HFFc6 (cell line): ENCODE measurements at places on chromosomes 13 and 19. TPM values are rescaled to one million over a fixed set of nuclear protein-coding genes. Genes with fewer than 3 reads are reported as not detected.
A peak's percentile ranks its signal among the peaks of the same experiment; 100 is the strongest.

- H3K27ac ChIP-seq, result peak overlapping the region; percentile 17; the same call in 1 of the 2 replicates
- H3K4me1 ChIP-seq, result peaks cover 22% of the 10 kb centered on the region
- H3K4me3 ChIP-seq, result no peak overlapping the region
- H3K36me3 ChIP-seq, result peaks cover 40% of the 10 kb centered on the region
- no peak for DNase-seq
- no peaks in the 10 kb centered on the region for H3K27me3 ChIP-seq
These were observed 21.6 kb downstream of the SAE1 start for GRCh38 chr19:47152205-47152604.

KCNC3 gene
- not detected in 3 replicates for total RNA-seq

- peaks cover 3% of the 10 kb centered on the region; the same call in 1 of the 2 replicates for H3K27me3 ChIP-seq
- H3K4me1 ChIP-seq, result no peaks in the 10 kb centered on the region
- H3K4me3 ChIP-seq, result no peak overlapping the region
- no peak overlapping the region for H3K27ac ChIP-seq
- H3K36me3 ChIP-seq, result no peaks in the 10 kb centered on the region; the same call in 1 of the 2 replicates
- DNase-seq, result no peak
These were observed 717.9 kb downstream of the UQCRFS1 start for GRCh38 chr19:28495046-28495445.

LRRC4B gene
- 0.07 to 0.09 TPM in 2 of 3 replicates, not detected in the other for total RNA-seq

GRCh38 chr19:6801485-6802086 is 29.1 kb downstream of the VAV1 start:
- DNase-seq, result no peak
- H3K4me1 ChIP-seq, result peaks cover 20% of the 10 kb centered on the region
- peaks cover 11% of the 10 kb centered on the region for H3K27me3 ChIP-seq
- H3K36me3 ChIP-seq, result no peaks in the 10 kb centered on the region; the same call in 1 of the 2 replicates
- H3K27ac ChIP-seq, result no peak overlapping the region

SERPINE3 gene
- total RNA-seq, result not detected in 3 replicates

DNA sequence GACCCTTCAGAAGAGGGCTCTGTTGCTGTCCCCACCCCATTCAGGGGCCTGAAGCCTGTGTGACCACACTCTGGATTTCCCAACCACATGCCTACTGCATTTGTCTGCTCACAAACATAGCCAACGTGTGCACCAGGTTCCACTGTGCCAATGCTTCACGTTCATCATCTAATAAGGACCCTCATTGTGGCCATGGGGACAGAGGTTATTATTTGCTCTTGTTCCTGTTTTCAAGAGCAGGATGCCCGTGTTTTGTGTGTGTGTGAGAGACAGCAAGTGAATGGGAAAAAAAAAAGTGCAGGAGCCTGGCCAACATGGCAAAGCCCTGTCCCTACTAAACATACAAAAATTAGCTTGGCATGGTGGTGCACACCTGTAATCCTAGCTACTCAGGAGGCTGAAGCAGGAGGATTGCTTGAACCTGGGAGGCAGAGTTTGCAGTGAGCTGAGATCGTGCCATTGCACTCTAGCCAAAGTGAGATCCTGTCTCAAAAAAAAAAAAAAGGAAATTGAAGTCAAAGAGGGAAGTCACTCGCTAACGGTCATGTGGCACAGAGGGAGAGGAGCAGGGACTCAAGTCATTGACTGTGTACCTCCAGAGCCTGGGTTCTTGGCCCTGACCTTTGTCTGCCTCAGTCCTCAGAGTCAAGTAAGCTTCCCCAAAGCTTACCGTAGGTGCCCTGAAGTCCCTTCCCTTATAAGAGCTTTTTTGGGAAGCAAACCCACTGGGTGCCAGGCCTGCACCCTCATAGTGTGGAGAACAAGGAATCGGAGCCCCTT is 6.9 kb downstream of the B3GNT8 start:
- peaks cover 16% of the 10 kb centered on the region for H3K36me3 ChIP-seq
- no peak for DNase-seq
- H3K4me1 ChIP-seq, result no peaks in the 10 kb centered on the region
- H3K27me3 ChIP-seq, result peaks cover 3% of the 10 kb centered on the region; the same call in 1 of the 2 replicates
- H3K27ac ChIP-seq, result no peak overlapping the region
- H3K4me3 ChIP-seq, result no peak overlapping the region

DNA sequence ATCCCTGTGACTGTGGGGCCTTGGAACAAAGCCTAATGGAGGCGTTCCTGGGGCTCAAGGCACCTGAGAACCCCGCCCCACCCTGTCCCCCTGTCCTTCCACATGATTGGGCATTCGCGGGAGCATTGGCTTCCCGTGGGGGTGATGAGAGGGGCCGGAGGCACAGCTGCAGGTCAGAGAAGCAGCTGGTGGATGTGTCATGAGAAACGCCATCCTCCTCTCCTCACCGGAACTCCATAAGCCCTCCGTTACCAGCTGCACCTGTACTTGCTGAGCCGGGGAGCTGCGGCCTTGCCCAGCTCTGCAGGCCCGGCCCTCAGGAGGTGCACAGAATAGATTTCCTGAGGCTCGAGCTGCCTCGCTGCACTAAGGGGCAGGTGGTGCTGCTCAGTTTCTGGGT is 42.0 kb downstream of the CAPN12 start:
- peaks cover 19% of the 10 kb centered on the region for H3K4me1 ChIP-seq
- DNase-seq, result no peak
- H3K27me3 ChIP-seq, result peaks cover 53% of the 10 kb centered on the region
- no peak overlapping the region for H3K27ac ChIP-seq

DNA sequence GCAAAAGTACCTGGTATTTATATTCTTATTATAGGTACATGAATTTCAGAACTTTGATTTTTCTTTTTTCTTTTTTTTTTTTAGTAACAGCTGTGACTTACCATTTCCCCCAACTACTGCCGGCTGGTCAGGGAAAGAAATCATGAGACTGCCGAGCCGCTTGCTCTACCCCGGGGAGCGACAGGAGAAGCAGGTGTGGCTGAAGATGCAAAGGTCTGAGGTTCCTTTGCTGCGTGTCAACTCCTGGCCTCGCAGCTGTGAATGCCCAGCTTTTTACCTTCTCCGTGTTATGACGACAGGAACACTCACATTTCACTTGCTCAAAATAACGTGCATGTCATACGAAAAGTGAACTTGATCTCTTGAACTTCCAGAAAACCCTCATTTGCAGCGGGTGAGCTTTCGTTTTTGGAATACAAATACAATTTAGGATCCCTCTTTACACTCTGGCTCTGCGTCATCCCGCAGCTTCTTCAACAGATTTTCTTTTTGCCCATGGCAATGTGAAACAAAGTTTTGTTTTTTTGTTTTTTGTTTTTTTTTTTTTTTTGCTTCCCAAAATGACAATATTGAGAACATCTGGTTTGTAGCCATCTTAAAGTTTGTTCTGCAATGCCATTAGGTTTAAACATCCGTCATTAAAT is 117.9 kb downstream of the EFNB2 start:
- no peak overlapping the region for H3K27ac ChIP-seq
- H3K27me3 ChIP-seq, result peaks cover 10% of the 10 kb centered on the region
- peaks cover 21% of the 10 kb centered on the region for H3K4me1 ChIP-seq
- no peak for DNase-seq
- H3K36me3 ChIP-seq, result no peaks in the 10 kb centered on the region
- peak overlapping the region; percentile 47; the same call in 1 of the 2 replicates for H3K4me3 ChIP-seq

F10 gene
- 10.3 to 22.0 TPM (median 16.9 TPM) in 3 replicates for total RNA-seq

DNA sequence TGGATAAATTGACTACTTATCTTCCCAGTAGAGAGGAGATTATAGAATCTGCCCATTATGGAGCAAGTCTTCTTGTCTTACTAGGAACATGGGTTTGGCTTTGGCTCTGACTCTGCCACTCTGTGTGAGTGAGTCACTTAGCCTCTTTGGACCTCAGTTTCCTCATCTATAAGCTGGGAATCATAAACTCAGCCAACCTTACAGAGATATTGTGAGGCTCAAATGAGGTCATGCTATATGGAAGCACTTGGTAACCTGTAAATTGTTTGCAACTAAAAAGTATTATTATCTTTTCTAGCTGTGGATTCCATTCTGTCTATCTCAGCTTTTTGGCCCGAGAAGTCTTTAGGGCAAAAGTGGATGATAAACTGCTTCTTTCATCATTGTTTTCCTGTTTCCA is 186.8 kb upstream of the TSC22D1 start:
- DNase-seq, result no peak
- H3K4me3 ChIP-seq, result no peak overlapping the region
- H3K27me3 ChIP-seq, result no peaks in the 10 kb centered on the region; the same call in 1 of the 2 replicates

- no peaks in the 10 kb centered on the region; the same call in 1 of the 2 replicates for H3K27me3 ChIP-seq
- H3K4me1 ChIP-seq, result no peaks in the 10 kb centered on the region
- no peak overlapping the region for H3K4me3 ChIP-seq
These were observed 221.8 kb downstream of the OXGR1 start for GRCh38 chr13:96772426-96772825.

ZNF793 gene
- total RNA-seq, result 0.64 to 4.0 TPM (median 3.5 TPM) in 3 replicates

DNA sequence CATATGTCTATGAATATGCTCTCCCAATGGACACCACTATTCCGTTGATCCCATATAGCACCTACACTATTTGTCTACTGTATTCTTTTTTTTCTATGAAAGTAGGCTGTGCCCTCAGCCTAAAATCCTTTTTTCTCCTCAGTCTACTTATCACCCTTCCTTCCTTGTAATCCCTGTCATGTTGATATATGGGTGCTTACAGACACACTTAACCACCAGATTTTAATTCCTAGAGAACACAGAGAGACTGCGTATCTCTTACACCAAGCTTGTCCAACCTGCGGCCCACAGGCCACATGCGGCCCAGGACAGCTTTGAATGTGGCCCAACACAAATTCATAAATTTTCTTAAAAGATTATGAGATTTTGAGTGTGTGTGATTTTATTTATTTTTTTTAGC is 101.1 kb downstream of the ZAR1L start:
- peaks cover 55% of the 10 kb centered on the region for H3K4me1 ChIP-seq
- H3K36me3 ChIP-seq, result peaks cover 19% of the 10 kb centered on the region

OR7D2 gene
- not detected in 3 replicates for total RNA-seq

ANKRD24 gene
- total RNA-seq, result 0.18 to 0.68 TPM (median 0.59 TPM) in 3 replicates

DNA sequence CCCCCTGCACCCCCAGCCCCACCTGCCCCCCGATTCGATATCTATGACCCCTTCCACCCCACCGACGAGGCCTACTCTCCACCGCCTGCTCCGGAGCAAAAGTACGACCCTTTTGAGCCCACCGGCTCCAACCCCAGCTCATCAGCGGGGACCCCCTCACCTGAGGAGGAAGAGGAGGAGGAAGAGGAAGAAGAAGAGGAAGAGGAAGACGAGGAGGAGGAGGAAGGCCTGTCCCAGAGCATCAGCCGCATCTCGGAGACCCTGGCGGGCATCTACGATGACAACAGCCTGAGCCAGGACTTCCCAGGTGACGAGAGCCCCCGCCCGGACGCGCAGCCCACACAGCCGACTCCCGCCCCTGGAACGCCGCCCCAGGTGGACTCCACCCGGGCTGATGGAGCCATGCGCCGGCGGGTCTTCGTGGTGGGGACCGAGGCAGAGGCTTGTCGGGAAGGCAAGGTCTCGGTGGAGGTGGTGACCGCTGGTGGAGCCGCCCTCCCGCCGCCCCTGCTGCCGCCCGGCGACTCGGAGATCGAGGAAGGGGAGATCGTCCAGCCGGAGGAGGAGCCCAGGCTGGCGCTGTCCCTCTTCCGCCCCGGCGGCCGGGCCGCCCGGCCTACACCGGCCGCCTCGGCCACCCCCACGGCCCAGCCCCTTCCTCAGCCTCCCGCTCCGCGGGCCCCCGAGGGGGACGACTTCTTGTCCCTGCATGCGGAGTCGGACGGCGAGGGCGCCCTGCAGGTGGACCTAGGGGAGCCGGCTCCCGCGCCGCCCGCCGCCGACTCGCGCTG is 9.2 kb downstream of the SCAF1 start:
- H3K27me3 ChIP-seq, result peaks cover 4% of the 10 kb centered on the region
- peaks cover 16% of the 10 kb centered on the region for H3K36me3 ChIP-seq
- H3K27ac ChIP-seq, result no peak overlapping the region
- no peaks in the 10 kb centered on the region for H3K4me1 ChIP-seq

NRTN gene
- total RNA-seq, result not detected in 2 replicates

RYR1 gene
- not detected in 3 replicates for total RNA-seq

DNA sequence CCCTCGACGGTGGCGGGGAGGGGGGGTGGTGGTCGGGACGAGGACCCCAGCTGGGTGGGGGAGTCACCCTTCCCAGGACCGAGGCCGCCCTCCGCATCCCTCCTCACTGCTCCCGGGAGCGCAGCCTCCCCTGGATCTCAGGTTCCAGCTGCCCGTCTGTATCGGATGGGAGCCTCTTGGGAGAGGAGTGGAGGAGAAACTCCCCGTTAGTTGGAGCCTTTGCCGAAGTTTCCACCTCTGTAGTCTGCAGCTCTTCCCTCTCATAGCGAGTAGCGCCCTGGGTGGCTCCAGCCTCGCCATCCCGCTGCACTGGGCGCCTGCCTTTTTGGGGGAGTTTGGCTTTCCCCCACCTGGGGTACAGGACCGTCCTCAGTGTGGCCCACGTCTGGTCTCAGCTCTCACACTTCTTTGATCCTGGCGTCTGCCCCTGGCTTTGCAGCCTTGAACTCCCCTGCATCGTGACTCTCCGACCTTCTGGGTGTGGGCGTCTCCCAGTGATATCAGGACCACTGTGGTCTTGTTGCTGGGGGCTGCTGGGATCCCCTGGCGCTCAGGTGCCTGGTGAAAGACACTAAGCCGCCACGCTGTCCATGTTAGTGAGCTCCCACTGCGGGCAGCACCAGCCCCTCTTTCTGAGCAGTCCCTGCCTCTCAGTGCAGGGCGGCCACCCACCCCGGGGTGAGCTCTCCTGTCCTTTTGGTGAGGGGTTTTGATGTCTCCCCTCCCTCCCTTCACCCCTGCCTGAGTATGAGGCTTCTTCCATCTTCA is 1.1 kb downstream of the CNOT3 start:
- peaks cover 50% of the 10 kb centered on the region for H3K4me1 ChIP-seq
- no peak for DNase-seq
- H3K36me3 ChIP-seq, result peaks cover 14% of the 10 kb centered on the region

DNA sequence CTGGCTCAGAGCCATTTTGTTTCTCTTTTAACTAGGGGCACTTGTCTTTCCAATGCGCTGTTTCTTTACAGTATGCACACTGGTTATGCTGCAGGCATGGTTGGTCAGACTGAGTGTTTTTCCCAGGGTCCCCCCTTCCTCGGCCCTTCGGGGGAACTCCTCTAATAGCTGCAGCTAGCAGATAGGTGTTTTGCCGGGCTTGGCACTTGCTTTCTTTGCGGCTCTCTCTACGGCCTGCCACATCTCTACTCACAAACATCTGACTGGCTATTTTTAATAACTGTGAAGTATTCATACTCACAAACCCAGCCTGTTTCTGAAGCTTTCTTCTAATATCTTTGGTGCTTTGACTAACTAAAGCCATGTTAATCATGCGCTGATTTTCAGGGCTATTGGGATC is 89.4 kb downstream of the SLC25A15 start:
- H3K27me3 ChIP-seq, result no peaks in the 10 kb centered on the region; the same call in 1 of the 2 replicates
- H3K27ac ChIP-seq, result no peak overlapping the region
- no peak overlapping the region for H3K4me3 ChIP-seq
- H3K4me1 ChIP-seq, result peaks cover under 1% of the 10 kb centered on the region; the same call in 1 of the 2 replicates
- no peak for DNase-seq

CTXN1 gene
- total RNA-seq, result 5.2 to 13.8 TPM (median 12.0 TPM) in 3 replicates

GRCh38 chr13:38496917-38497316 is 147.3 kb downstream of the UFM1 start:
- H3K36me3 ChIP-seq, result no peaks in the 10 kb centered on the region
- H3K27me3 ChIP-seq, result peaks cover 5% of the 10 kb centered on the region; the same call in 1 of the 2 replicates
- no peak overlapping the region for H3K27ac ChIP-seq
- no peaks in the 10 kb centered on the region for H3K4me1 ChIP-seq
